ENCODE measurements at places on chromosomes 11 and 22.

- no peak for DNase-seq
Observed at GRCh38 chr11:73564903-73565302, 33.0 kb downstream of the FAM168A start.

GRCh38 chr22:21622919-21623647, 6.7 kb downstream of the YDJC start:
- DNase-seq: no peak

DNA sequence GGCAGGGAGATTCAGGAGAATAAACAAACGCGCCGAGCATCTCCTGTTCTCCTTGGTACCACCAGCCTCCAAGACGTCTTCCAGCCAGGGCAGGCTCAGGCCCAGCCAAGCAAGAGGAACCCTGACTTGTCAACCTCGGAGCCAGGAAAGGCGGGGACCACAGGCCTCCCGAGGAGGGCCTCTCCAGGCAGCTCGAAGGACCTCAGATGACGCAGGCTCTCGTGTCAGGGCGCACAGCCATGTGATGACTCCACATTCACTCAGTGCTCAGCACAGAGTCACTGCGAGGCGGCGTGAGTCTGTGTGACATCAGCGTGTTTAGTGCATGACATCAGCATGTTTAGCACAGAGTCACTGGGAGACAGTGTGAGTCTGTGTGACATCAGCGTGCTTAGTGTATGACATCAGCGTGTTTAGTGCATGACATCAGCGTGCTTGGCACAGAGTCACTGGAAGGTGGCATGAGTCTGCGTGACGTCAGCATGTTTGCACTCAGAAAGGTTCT, 241.4 kb downstream of the BRD1 start:
- DNase-seq: no peak

- DNase-seq: no peak
Observed at GRCh38 chr11:10309163-10310093, 4.6 kb downstream of the ADM start.

DNA sequence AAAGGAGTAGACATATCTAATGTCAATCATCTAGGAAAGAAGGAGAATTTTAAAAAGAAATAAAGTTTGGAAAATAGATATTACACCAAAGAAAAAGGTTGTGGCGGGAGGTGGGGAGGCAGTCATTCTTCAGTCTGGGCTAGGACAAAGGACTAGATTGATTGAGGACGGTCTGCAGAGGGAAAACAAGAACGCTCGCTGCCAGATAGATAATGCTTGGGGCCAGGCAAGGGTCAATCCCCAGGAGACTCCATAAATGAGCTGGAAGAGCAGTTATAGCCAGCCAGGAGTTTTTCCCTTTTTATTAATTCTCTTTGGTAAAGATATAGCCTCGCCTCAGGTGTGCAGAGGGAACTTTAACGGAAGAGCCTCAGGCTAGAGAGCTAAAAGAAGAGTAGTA, 6.3 kb downstream of the TRPC6 start:
- no peak for DNase-seq

- DNase-seq: no peak
Observed at GRCh38 chr11:45659031-45659817, 6.2 kb downstream of the CHST1 start.

DNA sequence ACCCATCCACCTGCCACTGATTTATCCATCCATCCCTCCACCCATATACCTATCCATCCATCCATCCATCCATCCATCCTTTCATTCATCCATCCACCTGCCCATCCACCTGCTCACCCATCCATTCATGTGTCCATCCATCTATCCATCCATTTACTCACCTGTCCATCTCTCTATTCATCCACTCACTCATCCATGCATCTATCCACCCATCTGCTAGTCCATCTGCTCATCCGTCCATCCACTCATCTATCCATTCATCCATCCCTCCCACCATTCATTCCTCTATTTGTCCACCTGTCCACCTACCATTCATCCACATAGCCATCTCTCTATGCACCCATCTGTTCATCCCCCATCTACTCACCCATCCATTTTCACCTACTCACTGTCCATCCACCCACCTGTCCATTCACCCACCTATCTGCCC, 48.6 kb upstream of the CCDC188 start:
- no peak for DNase-seq

GRCh38 chr11:48008951-48009270, 28.6 kb downstream of the PTPRJ start:
- peak; percentile 49 for DNase-seq

- no peak for DNase-seq
Observed at GRCh38 chr11:78100676-78101472, 21.2 kb upstream of the NDUFC2 start.

GRCh38 chr11:18001191-18001590, 11.7 kb downstream of the SERGEF start:
- DNase-seq: no peak

DNA sequence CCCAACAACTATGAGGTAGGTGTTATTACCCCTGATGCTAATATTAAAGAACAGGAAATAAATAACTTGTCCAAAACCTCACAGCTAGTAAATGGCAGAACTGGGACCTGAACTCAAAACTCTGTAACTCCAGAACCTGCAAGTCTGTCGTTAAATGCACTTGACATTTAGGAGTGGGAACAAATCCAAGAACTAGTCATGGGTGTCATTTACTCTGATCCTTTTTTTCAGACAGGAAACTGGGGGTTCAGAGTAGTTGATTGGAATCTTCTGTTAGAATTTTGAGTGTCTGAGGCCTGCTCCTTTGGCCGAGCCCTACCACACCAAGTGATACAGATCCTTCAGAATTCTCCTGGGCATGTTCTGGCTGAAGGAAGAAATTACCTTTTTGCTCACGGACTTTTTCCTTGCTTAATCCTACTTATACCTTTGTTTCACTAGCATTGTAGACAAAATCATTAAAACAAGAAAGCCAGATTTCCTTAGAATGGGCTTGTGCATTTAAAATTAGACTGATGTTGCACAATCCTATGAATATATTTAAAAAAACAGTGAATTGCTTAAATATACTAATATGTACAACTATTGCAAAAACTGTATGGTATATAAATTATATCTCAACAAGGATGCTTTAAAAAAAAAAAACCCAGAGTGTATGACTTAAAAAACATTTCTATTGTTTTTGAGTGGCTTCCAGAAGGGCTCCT, 1.4 kb upstream of the YAP1 start:
- no peak for DNase-seq

DNA sequence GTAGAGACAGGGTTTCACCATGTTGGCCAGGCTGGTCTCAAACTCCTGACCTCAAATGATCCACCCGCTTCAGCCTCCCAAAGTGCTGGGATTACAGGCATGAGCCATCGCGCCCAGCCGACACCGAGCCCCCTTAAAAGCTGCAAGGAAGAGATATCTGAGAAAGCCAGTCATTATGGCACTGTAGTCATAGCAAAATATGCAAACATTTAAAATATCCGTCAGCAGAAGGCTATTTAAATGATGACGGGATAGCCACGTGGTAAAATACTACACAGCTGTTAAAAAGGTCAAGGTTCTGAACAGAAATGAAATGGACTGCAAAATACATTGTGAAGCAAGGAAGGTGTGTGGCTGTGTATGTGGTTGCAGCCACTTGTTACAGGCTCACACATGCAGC, 6.4 kb upstream of the CCDC88B start:
- no peak for DNase-seq

GRCh38 chr11:34002420-34002819, 49.1 kb upstream of the CAPRIN1 start:
- no peak for DNase-seq

DNA sequence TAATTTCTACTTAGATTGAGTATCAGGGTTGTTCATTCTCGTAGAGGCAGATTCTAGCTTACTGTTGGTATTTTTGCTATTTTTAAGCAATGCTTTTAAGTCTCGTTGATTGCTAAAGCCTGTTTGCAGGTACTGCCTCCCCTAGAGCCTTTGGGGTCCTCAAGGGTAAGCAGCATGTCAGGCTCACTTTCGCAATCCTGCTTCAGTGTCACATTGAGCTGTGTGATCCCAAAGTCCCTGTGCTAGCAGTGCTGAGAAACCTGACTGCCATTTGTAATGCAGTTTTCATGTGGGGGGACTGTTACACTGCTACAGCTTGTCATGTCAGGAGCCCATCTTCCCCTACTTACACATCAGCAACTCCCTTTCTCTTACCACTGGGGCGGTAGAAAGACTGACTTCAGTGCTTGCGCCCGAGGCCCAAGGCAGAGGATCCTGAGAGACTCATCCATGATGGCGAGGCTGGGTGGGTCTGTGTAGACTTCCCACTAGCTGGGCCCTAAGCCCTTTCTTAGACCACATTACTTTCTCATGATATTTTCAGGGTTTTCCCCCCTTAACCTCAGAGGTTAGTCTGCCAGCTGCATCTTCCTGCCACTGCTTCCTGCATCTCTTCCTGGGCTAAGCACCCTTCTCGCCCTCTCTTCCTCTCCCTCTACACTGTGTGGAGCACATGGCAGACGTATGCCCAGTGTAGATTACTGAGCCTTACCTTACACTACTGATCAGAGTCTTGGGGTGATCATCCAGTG, 40.8 kb upstream of the ST14 start:
- no peak for DNase-seq

DNA sequence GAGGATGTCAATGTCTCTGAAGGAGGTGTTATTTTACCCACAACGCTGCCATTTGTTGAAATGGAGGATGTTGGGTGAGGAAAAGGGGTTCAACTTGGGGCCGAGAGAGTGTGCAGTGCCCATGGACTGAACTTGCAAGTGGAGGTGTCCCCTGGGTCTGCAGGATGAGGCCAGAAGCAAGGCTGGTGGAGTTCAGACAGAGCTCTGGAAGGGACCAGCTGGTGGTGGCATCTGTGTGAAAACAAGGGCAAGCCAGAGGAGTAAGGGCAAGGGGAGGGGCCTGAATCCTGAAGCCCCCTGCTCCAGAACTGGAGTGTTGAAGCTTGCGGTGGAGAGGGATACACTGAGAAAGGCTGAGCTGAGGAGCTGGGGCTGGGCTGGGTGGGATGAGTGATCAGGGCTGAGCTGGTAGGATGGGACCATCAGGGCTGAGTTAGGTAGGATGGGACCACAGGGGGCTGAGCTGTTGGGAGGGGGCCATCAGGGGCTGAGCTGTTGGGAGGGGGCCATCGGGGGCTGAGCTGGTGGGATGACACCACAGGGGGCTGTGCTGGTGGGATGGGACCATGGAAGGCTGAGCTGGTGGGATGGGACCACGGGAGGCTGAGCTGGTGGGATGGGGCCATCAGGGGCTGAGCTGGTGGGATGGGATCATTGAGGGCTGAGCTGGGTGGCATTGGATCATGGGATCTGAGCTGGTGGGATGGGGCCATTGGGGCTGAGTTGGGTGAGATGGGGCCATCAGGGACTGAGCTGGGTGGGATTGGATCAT, 13.4 kb upstream of the CTSD start:
- DNase-seq: no peak

DNA sequence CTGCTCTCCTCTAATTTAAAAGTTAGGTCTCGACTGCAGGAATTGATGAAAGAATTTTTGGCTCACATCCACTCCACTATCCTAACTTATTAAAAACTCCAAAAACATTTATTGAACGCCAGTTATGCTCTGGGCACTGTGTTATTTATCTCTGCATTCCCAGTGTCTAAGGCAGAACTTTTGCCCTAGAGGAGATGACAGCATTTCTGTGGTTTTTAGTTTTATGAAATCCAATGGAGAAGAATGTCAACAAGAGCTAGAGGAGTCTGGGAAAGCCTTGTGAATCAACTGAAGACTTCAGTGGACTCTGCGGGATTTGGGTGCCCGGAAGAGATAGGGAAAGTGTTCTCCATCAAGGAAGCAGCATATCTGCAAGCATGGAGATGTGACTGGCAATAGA, 217.0 kb upstream of the PGR start:
- DNase-seq: no peak

DNA sequence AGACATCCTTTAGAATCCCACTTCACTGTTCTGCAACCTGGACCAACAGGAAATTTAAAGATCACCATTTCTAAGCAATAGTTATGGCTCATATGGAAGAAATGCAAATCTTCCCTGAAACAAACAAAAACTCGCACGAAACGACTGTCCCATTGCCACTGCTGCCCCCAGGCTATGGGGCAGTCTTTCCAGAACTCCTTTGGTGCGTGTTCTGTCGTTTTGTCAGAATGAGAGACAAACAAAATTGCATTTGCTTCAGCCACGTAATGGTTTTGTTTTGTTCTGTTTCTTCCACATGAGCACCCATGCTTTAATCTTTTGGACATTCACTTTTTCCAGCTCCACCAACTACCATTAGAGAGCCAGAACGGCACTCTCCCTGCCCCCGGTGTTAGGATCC, 10.8 kb upstream of the FBLN1 start:
- no peak for DNase-seq

GRCh38 chr11:90803831-90804230, 581.0 kb upstream of the CHORDC1 start:
- no peak for DNase-seq

DNA sequence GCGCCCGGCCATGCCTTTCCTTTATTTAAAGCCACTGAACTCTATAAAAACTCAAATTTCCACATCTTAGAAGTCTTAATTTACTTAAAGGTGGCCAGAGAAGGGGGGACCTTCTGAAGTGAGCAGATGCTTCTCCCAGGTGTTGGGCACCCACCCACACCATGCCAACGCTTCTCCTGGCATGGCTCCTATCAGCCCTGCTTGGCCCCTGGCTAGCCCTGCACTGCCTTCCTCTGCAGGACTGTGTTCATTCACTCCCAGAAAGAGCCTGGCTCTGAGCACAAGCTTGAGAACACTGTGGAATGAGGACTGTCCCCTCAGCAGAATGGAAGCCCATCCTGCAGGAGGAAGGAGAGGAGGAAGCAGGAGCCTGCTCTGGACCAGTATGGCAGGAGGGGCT, 34.6 kb upstream of the ARFGAP3 start:
- DNase-seq: no peak

DNA sequence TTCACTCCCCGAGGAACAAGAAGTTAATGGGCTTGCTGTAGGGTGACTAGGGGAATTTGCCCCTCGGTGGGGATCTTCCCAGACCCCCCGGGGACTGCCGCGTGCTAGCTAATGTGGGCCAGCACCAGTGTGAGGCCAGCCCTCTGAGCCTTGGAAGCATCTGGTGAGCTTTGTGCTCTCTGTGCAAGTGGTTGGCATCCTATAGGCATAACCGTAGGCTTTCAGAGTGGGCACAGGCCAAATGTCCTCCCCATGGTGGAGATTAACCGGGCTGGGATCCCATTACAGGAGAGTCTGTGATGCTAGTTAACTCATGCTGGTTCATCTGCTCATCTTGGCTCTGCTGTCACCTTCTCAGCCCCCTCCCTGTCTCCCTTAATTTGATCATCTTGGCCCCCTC, 125.7 kb downstream of the TRIM29 start:
- DNase-seq: no peak

- DNase-seq: no peak
Observed at GRCh38 chr22:46604306-46604690, 15.9 kb upstream of the GRAMD4 start.

Data from stimulated activated CD4-positive, alpha-beta T cell treated with anti-CD3 and anti-CD28 coated beads, TNF-alpha, amount 100 ng/mL, for 4 hours (primary cell).